DMS 273 treated with DMSO at 0.1 percent for 48 hours (cell line): ENCODE measurements at places on chromosomes 5 and 9.

DNA sequence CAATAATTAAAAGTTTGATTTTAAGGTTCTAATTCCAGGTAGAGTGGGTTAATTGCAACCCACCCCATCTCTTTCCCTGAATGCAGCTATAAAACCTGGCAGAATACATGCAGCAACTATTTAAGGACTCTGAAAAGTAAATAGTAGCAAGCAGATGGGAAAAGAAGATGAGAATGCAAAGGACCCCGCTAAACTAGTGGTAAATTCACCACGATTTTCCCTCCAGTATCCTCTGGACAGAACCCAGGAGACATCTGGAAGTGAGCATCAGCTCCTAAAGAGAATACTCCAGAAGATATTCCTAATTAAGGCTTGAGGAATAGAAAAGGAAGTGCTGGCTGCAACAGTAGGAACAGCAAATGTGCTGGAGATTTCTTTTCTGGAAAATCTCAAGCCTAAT, 170.9 kb downstream of the FRMD3 start:
- DNase-seq = no peak

GRCh38 chr5:89034588-89034987, 151.6 kb upstream of the MEF2C start:
- no peak for DNase-seq

DNA sequence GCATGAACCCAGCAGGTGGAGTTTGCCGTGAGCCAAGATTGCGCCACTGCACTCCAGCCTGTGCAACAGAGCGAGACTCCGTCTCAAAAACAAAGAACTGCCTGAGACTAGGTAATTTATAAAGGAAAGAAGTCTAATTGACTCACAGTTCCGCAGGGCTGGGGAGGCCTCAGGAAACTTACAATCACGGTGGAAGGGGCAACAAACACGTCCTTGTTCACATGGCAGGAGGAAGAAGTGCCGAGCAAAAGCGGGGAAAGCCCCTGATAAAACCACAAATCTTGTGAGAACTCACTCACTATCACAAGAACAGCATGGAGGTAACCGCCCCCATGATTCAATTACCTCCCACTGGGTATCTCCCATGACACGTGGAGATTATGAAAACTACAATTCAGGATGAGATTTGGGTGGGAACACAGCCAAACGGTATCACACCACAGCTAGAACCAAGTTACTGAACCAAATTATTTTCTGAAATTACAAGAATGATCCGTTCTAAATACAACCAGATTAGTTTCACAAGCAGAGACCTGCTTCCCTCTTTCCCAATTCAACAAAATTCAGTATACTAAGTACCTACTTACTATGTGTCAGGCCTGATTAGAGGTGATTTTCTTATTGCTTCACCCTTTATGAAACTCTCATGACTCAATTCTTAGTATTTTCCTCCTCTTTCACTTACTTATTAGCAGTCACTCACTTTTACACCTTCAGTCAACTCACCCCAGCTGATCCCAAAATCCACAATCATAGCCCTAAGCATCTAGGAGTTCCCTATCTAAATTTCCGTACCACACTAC, 8.4 kb downstream of the UBTD2 start:
- no peak for DNase-seq

- no peak for DNase-seq
Measured at GRCh38 chr5:115686738-115687074, 60.9 kb upstream of the TMED7 start.

GRCh38 chr5:77877516-77878355, 101.6 kb upstream of the TBCA start:
- DNase-seq = no peak

GRCh38 chr5:98106116-98107031, 667.1 kb upstream of the RGMB start:
- no peak for DNase-seq

GRCh38 chr5:108260117-108260857, 121.6 kb downstream of the FBXL17 start:
- DNase-seq = peak; percentile 56

- no peak for DNase-seq
Measured at GRCh38 chr9:4020038-4020754, 279.7 kb downstream of the GLIS3 start.

DNA sequence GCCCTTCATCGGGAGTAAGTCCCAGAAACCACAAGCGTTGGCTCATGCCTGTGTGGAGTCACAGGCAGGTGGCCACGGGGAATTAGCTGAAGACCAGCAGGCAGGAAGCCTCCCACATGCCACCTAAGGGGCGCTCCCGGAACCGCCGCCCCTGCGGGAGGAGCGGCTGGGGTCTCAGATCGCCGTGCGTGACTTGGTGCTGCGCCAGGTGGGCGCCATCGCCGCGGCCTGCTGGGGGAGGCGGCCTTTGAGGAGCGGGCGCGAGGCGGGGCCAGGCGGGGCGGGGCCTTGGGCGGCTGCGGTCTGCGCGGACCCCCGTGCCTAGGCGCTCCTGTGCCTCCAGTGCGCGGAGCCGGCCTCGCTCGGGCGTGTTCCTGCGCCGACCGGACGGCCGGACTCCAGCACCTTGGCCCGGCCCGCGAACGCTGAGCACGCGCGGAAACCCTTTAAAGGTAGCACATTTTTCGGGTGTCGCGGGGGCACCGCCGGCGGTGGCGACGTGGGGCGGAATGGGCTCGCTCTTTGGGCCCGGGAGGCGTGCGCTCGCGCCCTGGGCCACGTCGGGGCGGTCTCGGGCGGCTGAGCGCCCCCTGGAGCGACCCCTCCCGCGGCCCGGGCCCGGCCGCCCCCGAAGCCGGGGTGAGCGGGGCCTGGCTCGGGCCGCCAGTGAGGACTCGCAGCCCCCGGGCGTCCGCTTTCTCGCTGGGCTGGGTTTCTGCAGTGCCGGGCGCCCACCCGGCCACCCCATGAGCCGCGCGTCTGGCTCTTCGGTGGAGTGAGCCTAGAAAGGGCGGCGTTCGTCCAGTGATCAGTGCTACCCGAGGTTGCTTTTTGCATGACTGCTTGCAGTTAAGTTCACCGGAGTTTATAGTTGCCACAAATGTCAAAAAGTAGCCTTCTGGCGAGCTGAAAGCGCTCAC, 24.5 kb downstream of the LECT2 start:
- peak; percentile 14 for DNase-seq

GRCh38 chr9:81822301-81822865, 105.8 kb upstream of the SPATA31D4 start:
- no peak for DNase-seq

DNA sequence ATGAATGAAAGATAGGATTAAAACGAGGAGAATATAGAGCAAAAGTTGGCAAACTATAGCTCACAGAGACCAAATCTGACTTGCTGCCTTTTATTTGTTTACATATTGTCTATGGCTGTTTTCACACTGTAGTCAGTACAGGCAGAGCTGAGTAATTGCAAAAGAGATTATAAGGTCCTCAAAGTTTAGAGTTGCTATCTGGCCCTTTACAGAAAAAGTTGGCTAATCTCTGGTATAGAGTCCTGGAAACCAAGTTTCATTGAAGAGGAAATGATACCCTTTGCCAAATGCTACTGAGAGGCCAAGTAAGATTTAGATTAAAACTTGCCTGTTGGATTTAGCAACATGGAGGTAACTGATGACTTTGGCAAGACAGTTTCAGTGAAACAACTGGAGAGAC, 36.0 kb downstream of the LYRM7 start:
- no peak for DNase-seq

DNA sequence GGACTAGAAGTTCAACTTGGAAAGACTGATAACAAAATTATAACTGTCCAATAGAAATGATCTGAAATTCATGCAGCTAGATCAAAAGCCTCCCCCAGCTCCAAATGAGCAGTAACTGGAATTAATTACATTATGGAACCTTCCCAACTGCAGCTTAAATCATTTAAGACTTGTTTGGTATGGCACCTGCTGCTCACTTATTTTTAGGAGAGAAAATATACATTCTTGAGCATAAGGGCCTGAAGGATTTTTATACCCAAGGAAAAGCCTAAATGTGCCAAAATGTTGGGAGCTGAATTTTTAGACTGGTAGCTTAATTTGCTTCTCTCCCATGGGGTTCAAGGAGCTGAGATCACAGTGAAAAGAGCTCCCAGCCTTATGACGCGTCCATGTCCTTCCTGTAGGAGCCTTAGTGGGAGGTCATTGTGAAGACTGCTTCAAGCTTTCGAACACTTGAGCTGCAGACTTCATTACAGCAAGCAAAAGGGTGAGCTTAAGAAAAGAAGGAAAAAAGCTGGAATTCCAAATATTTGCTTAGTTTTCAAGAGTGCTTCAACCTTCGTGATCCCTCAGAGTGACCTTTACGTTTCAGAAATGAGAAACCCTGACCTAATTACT, 276.0 kb downstream of the DMAC1 start:
- no peak for DNase-seq

GRCh38 chr5:55665065-55665464, 47.1 kb downstream of the SLC38A9 start:
- no peak for DNase-seq

- no peak for DNase-seq
Measured at GRCh38 chr9:128847803-128848202, 18.2 kb upstream of the SPOUT1 start.

DNA sequence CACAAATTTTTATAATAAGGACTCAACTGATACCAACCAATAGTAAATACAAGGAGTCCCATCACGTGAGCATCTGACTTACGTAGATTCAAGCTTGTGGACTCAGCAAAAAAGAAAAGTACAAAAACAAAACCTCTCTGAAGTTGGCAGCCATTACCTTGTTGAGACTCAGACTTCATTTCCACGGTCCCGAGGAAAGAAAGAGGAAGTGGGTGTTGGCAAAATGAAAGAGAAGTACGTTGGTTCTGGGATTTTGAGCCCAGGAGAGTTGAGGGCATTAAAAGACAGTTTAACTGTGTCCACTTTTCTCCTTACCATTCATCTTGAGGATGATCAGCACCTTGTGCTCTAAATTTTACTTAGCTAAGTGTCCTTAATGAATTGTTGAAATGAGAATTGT, 26.7 kb downstream of the NCBP1 start:
- no peak for DNase-seq

DNA sequence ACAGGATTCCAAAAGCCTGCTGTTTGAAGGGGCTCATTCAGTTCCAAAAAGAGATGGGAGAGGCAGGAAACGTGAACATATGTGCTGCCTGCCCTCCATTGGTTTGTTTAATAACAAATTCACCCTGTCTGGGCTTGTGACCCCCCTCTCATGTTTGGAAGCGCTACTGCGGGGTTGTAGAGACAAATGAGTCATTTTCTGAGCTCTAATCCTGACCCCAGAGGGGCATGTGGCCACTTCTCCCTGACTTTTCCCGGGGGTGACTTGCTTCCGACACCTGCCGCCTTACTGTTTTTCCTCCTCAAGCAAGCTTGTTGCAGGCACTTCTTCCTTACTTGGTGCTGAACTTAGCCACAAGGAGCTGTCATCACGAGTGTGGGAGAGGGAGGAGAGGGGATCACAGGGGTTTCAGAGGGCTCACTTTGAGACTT, 75.9 kb downstream of the LMNB1 start:
- DNase-seq = no peak

DNA sequence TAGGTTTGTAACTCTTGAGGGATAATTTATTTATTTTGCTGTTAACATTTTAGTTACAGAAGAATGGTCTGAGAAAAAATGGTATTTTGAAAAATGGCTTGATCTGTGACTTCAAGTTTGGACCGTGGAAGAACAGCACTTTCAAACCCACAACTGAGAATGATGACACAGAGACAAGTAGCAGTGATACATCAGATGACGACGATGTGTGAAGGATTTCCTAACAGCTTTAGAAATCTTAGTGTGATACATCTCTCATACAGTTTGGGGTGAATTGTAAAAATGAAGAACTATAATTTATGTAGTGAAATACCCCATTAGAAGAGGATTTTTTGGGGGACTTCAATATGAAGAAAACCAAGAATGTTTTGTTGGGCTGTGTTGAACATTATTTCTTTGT, 88.7 kb downstream of the GPBP1 start:
- no peak for DNase-seq

- no peak for DNase-seq
Measured at GRCh38 chr9:101628173-101628572, 33.4 kb upstream of the PPP3R2 start.

DNA sequence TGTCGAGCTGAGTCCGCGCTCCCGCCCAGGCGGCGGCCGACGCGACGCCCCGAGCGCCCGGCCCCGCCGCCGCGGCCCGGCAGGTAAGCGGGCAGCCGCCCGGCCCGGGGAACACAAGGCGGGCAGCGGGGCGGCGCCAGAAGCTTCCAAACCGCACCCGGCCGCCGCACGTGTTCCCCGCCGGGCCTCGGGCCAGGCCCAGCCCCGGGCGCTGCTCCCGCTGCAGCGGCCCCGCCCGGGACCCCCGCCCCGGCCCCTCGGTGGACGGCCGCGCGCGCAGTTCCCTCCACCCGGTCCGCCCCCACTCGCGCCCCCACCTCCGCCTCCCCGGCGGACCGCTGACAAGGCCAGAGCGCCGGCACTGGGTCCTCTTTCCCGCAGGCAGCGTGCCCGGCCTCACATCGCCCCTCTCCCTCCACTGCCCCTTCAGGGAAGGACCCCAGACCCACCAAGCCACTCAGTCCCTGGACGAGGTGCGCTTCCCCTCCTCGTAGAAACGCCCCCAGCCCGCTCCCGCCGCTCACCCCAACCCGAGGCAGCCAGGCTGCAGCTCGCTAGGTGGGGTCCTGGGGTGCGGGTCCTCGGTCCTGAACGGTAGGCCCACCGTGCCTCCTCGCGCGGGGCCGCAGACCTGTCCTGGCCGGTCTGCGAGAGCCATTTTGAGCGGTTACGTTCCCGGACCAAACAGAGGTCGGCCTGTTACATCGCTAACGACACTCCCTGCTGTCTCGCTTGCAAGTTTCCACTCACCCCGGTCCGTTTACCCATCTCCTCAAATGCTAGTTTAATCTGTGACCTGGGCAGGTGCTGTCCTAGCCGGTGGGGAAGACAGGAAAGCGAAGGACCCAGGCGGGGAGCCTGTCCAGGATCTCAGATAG, 475 bp downstream of the WDR5 start:
- no peak for DNase-seq

DNA sequence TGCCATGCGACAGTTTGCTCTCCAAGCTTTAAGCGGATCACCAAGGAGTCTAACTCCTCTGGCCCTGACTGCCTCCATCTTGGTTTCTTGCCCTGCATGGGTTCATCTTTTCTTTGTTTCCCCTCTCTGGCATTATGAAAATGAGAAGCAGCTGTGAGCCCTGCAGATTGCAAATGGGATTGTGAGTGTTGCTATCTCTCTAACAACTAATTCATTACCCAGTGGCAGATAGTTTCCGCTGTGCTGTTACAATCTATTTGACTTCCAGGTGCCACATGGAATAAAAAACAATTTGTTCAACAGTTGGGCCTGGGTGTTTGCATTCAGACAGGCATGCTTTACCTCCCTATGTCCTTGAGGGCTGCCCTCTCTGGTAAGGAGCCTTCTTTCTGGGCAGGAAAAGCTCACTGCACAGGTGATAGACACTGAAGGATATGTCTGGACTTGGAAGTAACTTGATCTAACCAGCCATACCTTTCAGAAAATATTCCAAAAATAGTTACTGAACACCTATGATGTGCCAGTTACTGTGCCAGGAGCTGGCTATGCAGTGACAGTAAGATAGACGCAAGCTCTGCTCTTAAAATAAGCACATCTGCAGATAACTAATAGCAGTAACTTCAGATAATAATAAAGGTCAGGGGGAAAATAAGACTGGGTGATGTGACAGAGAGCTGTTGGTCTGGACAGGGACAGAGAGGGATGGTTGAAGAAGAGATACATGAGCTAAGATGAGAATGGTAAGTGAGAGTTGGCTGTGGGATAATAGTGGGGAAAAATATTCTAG, 40.1 kb downstream of the GRIA1 start:
- DNase-seq = no peak
